ENCODE measurements at places on chromosomes 12 and 14. TPM values are rescaled to one million over a fixed set of nuclear protein-coding genes. Genes with fewer than 3 reads are reported as not detected.

DNA sequence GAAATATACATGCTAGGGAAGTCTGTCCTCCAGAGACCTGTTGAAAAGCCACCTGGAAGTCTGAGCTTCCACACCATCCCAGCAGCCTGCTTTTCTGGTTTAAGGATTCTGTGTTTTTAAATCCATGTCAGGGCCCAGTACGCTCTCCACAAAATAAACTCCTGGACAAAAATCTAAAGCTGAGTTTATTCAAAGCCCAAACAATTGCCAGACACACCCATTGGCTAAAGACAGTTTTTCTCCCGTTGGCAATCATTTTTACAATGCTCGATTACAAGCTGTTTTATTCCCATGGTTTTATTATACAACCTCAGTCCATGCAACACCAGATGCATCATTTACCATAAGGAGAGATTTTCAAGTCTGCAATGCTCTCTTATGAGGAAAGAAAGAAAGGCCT, 94.5 kb downstream of the MYRFL start:
- DNase-seq, result no peak

MRPL51 gene
- total RNA-seq, result 286 TPM

GRCh38 chr12:116937640-116938039, 26.9 kb downstream of the FBXW8 start:
- no peak for DNase-seq

SMIM41 gene
- total RNA-seq, result not detected

LHX5 gene
- not detected for total RNA-seq

DNA sequence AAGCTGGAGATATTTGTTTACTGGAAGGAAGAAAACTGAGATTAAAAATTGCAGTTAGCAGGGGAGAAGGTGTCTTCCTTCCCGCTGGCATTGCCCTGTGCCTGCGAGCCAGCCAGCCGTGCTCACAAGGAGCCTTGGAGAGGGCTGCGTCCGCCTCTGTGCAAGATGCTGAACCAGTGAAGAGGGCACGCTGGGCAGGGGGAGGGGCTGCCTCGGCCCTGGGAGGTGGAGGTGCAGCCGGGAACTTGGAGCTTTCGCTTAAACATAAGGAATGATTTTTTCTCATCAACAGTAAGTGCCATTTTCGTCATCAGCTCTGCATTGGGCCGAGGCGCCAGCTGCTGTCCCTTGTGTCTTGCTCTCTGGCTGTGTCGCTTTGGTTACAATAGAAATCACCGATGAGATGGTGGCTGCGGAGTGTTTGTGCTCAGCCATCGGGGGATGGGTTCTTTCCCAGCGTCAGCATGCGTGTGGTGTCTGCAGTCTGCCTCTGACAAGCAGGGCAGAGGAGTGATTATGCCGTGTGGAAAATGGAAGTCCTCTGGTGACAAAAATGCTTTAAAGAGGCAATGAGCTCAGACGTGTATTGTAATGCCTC, 97.3 kb downstream of the ESR2 start:
- DNase-seq, result peak; percentile 29

DNA sequence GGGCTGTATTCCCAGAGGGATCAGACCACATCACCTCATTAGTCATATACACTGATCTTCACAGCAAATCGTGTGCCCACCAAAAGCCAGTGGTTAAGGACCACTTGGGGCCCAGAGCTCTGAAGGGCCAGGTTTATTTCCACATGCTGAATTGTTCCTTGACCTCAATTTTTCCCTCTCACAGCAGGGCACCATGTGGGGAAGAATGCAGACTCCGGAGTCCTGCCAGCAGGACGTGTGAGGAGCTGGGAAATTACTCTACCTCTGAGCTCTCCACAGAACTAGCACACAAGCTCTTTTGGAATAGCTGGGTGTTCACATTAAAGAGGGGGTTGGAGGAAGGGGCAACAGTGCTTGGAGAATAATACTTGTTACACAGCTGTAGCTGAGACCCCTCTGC, 57.6 kb upstream of the SEL1L start:
- DNase-seq, result no peak

- DNase-seq, result no peak
Measured at GRCh38 chr14:92657457-92658142, 90.8 kb downstream of the LGMN start.

GRCh38 chr12:9753498-9753897, 7.2 kb downstream of the CD69 start:
- DNase-seq, result no peak

PLEK2 gene
- total RNA-seq, result not detected

BDKRB1 gene
- total RNA-seq, result 0.19 TPM

KLHDC1 gene
- 1.4 TPM for total RNA-seq

DNA sequence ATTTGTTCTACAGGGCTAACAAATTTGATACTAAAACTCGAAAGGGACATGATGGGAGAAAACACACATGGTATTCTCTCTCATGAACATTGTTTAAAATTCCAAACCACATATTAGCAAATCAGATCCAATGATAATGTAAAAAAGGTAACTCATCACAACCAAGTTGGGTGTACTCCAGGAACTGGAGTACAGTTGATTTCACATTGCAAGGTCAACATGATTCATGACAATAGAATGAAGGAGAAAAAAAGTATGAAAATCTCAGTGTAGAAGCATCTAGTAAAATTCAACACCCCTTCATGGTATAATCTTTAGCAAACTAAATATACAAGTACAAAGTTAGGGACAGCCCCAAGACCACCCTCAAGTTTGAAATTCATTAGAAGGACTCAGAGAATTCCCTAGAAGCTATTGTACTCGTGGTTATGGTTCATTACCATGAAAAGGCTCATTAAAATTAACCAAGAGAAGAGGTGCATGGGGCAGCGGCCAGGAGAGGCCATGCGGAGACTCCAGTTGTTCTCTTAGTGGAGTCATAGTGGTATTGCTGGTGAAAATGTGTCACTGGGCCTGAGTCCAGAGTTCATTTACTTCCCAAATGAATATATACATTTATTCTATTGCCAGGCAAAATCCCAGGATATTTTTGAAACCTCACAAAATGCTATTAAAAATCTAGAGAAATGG, 3.1 kb upstream of the CDCA4 start:
- no peak for DNase-seq

DNA sequence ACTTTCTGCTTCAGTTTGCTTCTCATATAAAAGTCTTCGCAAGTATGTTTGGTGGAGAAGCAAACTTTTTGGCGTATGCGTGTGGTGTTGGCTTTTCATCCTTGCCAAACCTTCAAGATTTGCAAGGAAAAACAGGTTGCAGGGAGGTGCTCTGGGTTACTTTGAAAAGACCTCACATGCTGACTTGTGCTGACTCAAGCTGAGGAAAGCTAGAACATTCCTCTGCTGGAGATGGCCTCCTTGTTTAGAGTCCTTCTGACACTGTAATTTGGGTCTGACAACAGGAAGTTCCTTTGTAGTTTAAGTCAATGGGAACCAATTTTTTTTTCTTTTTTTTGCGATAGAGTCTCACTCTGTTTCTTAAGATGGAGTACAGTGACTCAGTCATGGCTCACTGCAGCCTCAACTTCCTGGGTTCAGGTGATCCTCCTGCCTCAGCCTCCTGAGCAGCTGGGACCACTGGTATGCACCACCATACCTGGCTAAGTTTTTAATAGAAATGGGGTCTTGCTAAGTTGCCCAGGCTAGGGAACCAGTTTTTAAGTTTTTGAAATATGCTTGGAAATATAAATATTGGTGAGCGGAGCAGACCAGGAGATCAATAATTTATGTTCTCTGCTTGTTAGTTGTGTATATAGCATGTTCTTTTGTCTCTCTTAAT, 2.6 kb upstream of the ACACB start:
- DNase-seq, result no peak

- no peak for DNase-seq
Measured at GRCh38 chr12:91672130-91672529, 473.5 kb downstream of the BTG1 start.

DNA sequence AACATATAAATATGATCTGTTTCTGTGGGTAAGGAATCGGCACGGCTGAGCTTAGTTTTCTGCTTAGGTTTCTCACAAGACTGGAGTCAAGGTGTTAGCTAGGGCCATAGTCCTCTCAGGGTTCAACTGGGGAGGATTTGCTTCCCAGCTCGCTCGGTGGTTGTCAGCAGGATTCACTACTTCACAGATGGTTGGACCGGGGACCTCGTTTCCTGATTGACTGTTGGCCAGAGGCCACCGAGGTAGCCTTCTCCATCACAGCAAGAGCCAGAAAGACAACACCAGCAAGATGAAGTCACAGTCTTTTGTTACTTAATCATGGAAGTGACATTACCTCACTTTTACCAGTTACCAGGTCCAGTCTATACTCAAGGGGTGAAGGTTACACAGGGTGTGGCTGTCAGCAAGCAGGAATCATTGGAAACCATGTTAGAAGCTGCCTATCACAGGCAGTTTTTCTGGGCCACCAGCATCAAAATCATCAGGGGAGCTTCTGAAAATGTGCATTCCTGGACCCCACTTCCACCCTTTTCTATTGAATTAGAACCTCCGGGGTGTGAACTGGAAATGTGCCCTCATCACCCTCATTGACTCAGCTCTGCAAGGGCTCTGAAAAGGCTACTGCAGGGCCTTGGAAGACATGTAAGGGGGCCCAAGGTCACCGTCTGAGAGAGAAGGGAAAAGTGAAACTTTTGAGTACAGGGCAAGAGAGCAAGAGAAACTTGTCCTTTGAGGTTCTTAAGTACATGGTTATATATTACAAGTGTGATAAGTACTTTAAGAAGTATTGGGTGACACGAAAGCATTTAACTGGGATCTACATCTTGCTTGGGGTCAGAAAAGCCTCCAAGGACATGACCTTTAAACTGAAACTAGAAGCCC, 10.9 kb downstream of the COPS7A start:
- DNase-seq, result no peak

GRCh38 chr14:60723116-60723906, 840 bp downstream of the SIX4 start:
- peak; percentile 23 for DNase-seq

REM2 gene
- not detected for total RNA-seq

GRCh38 chr12:101743724-101744472, 4.6 kb upstream of the SYCP3 start:
- DNase-seq, result no peak

DNA sequence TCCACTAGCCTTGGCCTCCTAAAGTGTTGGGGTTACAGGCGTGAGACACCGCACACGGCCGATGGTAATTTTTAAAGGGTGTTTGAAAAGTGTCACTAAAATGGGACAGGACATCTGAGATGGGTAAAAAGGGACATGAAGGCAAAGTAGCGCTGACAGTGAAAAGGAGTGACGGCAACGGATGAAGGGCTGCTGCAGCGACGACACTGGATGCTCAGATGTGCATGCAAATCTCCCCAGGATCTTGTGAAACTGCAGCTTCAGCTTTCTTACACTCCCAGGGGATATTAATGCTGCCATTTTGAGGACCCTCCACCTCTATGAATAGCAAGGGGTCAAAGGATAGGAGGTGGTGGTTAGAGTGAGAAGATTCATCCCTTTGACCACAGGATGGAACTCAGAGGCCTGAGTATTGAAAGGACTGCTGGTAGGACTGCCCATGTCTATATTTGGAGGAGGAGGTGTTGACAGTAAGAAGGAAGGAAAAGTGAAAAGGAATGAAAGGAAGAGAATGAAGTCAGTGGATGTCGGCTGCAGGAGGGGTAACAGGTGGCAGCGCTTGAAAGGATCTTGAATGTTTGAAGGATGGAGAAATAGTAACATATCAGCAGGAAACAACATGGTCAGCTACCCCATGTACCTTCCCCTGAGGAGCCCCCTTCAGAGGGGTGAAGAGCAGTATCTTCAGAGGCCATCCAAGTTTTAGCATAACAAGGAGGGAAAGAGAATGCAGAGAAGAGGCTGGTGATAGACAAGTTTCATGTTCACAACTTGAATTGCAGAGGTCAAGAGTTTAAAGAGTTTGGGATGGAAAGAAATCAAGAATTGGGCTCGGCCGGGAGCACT, 37.1 kb downstream of the CLIP1 start:
- DNase-seq, result no peak

DNA sequence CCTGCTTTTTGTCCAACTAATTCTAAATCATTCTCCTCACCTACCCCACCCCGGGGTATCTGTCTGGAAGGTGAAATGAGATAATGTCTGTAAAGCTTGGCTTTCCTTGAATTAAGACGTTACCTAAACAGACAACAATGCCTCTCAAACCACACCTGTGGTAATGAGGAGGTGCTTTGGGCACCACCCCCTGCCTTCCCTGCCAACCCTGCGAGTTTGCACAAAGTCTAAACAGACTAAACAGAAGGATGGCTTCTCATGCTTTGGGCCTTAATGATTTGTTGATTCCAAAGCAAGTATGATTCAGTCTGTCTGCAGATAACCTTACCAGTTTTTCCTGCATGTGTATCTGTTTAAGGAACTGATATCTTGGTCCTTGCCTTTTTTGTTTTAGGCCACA, 82.4 kb downstream of the ZFC3H1 start:
- peak; percentile 71 for DNase-seq

DNA sequence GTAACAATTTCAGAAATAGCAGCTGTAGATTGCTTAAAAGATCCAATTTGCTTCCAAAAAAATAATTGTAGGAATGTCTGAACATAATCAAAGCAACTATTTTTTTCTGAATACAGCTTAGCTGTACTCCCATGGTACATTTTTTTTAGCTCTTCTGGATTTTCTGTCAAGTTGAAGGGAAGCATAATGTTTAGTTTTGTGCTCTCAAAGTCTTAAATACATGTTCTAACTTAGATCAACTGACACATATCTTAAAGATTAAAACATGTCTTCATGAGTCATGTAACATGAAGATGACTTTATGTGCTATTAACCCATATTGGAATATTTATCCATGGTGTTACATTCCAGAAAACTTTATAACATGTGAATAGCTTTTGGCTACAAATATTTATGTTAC, 255.7 kb downstream of the BTG1 start:
- DNase-seq, result no peak

All from H4 (cell line).